ENCODE measurements at places on chromosomes 11 and 22. TPM values are rescaled to one million over a fixed set of nuclear protein-coding genes. Genes with fewer than 3 reads are reported as not detected.

DNA sequence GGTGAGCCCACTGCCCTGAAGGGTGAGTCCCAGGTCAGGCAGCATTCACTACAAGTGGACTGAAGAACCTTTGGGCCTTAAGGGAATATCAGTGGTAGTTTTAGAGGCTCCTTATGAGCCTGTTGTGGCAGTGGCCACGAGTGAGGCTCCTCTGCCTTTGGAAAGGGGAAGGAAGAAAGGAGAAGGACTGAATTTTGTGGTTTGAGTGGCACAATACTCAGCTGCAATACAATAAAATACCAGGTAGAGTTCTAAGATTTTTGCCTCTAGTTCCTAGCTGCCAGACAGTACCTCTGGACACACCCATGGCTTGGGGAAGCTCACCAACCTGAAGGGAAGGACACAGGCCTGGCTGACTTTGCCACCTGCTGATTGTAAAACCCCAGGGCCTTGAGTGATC, 260.9 kb downstream of the DYNC2H1 start:
- no peaks in the 10 kb centered on the region for H3K27me3 ChIP-seq
- no peak overlapping the region for H3K4me3 ChIP-seq
- DNase-seq, result no peak
- no peaks in the 10 kb centered on the region for H3K4me1 ChIP-seq
- H3K27ac ChIP-seq, result no peak overlapping the region

GRCh38 chr22:46148816-46149511, 1.4 kb upstream of the PPARA start:
- H3K27ac ChIP-seq, result peak overlapping the region; percentile 77
- peaks cover 4% of the 10 kb centered on the region for H3K36me3 ChIP-seq
- H3K4me1 ChIP-seq, result peaks cover 54% of the 10 kb centered on the region
- no peak for DNase-seq

GRCh38 chr11:100863080-100863581, 176.0 kb downstream of the ARHGAP42 start:
- H3K36me3 ChIP-seq, result no peaks in the 10 kb centered on the region
- no peak for DNase-seq
- no peak overlapping the region for H3K27ac ChIP-seq
- H3K4me1 ChIP-seq, result no peaks in the 10 kb centered on the region
- H3K4me3 ChIP-seq, result no peak overlapping the region

DNA sequence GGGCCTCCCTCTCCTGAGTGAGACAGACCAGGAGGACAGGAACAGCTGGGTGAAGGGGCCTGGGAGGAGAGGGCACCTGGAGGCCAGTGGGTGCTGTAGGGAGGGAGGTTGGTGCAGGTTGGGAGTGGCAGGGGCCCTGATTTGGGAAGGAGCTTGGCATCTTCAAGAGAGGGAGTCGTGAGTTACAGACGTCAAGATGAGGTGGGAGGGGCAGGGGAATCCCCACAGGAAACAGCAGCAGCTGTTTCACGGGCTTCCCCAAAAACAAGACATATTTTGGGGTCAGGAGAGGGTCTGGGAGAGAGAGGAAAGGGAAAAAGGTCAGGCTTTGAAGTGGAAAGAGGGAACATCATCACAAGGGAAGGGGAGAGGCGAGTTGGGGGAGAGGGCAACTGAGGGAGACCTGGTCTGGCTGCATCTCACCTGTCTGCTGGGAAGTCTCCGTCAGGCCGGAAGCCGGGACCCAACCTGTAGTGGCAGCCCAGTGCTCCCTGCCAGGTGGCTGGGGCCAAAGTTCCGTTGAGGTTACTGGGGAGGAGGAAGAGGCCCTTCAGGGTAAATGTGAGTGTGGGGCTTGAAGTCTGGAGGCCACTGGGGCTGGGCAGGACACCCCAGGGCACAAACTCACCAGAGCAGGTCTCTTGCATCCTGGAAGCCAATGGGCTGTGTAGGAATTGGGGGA, 4.4 kb downstream of the NAALADL1 start:
- no peaks in the 10 kb centered on the region for H3K27me3 ChIP-seq
- H3K27ac ChIP-seq, result no peak overlapping the region
- no peaks in the 10 kb centered on the region for H3K36me3 ChIP-seq
- no peak overlapping the region for H3K4me3 ChIP-seq

GRCh38 chr11:81602508-81602907, 1131.2 kb downstream of the FAM181B start:
- H3K27ac ChIP-seq, result no peak overlapping the region
- no peaks in the 10 kb centered on the region for H3K36me3 ChIP-seq
- DNase-seq, result no peak
- no peaks in the 10 kb centered on the region for H3K27me3 ChIP-seq

- no peaks in the 10 kb centered on the region for H3K27me3 ChIP-seq
- no peaks in the 10 kb centered on the region for H3K36me3 ChIP-seq
Measured at GRCh38 chr11:46615756-46616155, 1.3 kb downstream of the HARBI1 start.

DNA sequence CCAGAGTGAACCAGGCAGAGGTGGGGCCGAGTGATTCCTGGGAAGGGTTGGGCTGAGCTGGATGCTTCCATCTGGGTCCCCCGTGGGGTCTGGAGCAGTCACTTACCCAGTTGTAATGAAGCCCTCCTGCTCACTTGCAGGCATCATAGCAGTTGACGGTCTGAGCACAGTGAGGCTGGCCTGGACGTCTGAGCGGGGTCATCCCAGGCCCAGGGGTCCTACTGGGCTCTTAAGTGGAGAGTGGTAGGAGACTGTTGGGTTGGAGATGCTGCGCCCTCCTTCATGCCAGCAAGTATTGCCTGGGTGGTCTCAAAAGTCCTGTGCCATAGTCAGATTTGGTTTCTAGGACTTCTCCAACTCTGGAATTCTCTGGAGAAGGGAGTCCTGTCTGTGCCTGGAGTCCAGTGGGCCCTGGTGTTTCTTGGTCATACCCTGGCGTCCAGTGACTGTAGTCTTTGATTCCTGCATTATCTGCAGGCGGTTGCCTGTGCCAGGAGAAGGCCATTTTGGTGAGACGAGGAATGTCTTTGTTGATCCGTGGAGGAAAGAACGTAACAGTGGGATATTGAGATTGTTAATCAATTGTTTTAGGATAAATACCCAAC, 82.3 kb downstream of the TBC1D22A start:
- H3K4me1 ChIP-seq, result no peaks in the 10 kb centered on the region
- peaks cover 15% of the 10 kb centered on the region for H3K36me3 ChIP-seq
- no peak overlapping the region for H3K4me3 ChIP-seq
- no peak overlapping the region for H3K27ac ChIP-seq
- no peak for DNase-seq

The DBX1 gene
- polyA plus RNA-seq, result not detected

The SLC5A4 gene
- not detected for polyA plus RNA-seq

The TSPAN32 gene
- polyA plus RNA-seq, result 0.70 TPM

The LDLRAD3 gene
- polyA plus RNA-seq, result 0.67 TPM

The PTGDR2 gene
- 1.9 TPM for polyA plus RNA-seq

The PRRG4 gene
- polyA plus RNA-seq, result 0.25 TPM

The UBQLN3 gene
- not detected for polyA plus RNA-seq

The DNAJB7 gene
- not detected for polyA plus RNA-seq

Measured in HepG2 (cell line).